OCI-M1 (cell line): ENCODE measurements at places on chromosomes 12 and 14.
A peak's percentile ranks its signal among the peaks of the same experiment; 100 is the strongest.

- DNase-seq = peak; percentile 20
Observed at GRCh38 chr12:47023311-47023710, 56.1 kb upstream of the PCED1B start.

- DNase-seq = no peak
Observed at GRCh38 chr14:29310210-29310609, 543.6 kb downstream of the FOXG1 start.

GRCh38 chr14:90398315-90398839 is 1.5 kb downstream of the CALM1 start:
- peak; percentile 59 for DNase-seq

DNA sequence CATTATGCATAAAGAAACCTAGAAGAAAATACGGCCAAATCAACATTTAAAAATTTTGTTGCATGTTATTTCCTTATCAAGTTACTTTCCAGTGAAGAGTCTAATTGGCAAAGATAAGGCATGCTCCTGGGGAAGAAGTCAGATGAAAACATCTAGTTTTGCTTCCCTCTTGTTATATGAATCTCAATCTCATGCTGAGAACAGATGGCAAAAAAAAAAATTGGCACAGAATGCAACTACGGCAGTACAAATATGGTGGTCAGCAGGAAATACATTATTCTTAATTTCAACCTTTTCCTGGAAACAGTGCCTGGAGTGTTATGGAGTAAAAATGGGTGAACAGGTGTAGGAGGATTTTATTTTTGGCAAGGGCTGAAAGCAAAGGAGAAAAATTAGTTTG is 32.8 kb downstream of the HECTD4 start:
- DNase-seq = peak; percentile 72

- peak; percentile 43 for DNase-seq
Observed at GRCh38 chr12:79961411-79961810, 26.5 kb upstream of the PPP1R12A start.

- DNase-seq = peak; percentile 7
Observed at GRCh38 chr14:78581229-78581628, 411.1 kb downstream of the NRXN3 start.

GRCh38 chr12:59620326-59620725 is 24.5 kb downstream of the SLC16A7 start:
- DNase-seq = peak; percentile 53
